ENCODE measurements at places on chromosomes 6 and 20.

DNA sequence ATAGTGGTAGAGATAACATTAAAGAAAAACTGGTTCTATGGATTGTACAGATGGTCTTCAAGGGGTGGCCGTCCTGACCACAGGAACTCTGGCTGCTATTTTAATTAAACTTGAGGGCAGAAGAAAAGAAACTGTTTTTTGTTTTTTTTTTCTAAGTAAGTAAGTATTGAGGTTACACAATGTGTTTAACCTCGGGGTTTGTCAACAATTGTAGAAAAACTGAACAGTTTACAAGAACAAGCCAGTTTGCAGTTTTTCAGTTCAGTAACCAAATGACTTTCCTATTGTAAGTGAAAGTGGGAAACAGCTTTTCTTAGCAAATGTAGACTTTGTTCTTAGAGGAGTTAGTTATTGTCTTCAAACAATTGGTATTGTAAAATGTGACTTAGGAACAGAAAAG, 77.0 kb downstream of the PLCB1 start:
- DNase-seq = no peak

- no peak for DNase-seq
These were observed 830.9 kb upstream of the GJE1 start for GRCh38 chr6:141301779-141302178.

GRCh38 chr6:118649918-118650581, 1.3 kb downstream of the CEP85L start:
- DNase-seq = no peak

GRCh38 chr6:167930295-167930694, 67.2 kb upstream of the KIF25 start:
- DNase-seq = no peak

DNA sequence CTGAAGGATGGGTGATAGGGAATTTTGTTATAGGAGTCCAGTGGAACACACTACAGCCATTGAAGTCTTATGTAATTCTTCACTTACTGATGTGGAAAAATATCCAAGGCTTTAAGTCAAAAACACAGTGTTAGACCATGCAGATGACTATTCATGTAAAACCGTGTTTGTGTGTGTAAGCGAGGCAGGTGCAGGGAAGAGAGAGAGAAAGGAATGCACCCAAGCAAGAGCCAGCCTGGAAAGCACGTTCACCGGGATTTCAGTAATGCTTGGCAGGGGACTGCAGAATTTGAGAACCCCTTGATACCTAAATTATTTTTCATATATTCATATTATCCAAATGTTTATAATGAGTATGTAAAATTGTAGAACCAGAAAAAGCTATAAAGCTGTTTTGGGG, 17.9 kb downstream of the RALGAPA2 start:
- no peak for DNase-seq

DNA sequence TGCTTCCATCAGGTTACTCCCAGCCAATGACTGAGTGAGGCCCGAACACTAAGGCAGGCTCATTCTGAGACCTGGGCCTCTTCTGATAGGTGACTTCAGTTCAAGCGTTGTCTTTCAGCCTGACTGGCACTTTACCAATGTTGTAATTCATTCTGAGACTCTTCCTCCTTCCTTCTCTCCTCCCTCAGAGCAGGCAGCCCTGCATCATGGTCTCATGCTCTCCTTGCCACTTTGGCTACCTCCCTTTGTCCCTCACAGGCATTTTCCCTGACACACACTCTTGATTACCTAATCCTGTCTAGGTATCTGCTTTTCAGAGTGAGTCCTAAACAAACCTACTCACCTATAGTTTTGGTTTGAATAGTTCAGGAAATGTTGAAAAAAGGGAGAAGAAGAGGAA, 12.6 kb upstream of the WFDC12 start:
- no peak for DNase-seq
